ENCODE measurements at places on chromosomes 6 and 20.

DNA sequence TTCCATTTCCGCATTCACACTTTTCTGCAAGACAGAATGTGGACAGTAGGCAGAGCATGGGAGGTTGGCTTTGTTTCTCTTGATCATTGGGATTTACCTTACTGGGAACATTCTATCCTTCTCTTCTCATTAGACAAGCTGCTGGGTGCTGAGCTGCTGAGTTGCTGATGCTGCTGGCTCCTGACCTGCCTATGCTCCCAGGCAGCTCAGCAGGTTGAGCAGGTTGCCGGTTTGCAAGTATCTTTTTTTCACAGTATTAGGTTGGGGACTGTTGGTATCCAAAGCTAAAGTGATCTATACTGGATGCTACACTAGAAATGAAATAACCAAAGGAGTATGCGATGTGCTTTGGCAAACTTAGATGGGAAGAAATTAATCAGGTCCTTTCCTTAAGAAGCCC lies 23.7 kb upstream of the ADGRF4 start:
- no peak for DNase-seq

DNA sequence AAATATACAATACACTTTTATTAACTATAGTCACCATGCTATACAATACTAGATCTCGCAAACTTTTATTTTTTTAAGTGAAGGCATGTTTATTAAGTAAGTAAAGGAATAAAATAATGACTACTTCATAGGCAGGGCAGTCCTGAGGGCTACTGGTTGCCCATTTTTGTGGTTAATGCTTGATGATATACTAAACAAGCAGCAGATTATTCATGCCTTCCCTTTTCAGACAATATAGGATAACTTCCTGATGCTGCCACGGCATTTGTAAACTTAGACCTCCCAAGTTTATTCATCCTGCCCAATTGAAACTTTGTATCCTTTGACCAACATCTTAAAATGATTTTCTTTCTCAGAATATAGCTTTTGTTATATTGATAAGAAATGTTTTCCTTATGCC lies 24.7 kb upstream of the HIVEP1 start:
- DNase-seq: no peak

- no peak for DNase-seq
These were observed at the start of gene APCDD1L for GRCh38 chr20:58515233-58516212. APCDD1L (minus strand) TSS chr20:58515399; CDS start chr20:58514707, 692 bp downstream.

DNA sequence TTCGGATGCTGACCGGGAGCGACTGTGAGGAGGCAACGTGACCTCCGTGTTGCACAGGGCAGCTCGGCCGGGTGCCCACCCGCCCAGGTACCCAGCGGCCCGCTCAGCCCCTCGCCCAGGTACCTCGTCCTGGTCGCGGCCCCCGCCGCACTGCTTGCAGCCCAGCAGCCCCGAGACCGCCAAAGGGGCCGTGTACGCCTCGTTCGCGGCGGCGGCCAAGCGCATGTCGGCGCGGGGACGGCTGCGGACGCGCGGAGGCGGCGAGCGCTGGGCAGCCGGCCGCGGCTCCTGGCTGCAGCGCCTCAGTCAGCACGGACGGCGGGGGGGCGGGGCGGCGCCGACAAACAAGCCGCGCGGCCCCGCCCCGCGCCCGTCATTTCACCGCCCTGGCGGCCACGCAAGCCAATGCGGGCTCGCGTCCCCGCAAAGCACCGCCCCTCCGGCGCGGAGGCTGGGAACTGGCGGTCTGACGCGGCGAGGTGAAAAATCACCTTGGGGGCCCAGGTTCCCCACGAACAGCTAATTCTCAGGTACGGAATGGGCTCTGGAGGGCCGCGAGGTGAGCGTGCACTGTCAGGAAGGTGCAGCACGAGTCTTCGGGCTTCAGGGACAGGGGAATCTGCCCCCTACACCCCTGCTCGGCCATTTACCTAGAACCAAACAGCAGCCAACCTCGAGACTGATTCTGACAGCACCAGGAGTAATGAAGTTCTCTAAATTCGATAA lies 85.2 kb downstream of the SESN1 start:
- DNase-seq: peak; percentile 58

DNA sequence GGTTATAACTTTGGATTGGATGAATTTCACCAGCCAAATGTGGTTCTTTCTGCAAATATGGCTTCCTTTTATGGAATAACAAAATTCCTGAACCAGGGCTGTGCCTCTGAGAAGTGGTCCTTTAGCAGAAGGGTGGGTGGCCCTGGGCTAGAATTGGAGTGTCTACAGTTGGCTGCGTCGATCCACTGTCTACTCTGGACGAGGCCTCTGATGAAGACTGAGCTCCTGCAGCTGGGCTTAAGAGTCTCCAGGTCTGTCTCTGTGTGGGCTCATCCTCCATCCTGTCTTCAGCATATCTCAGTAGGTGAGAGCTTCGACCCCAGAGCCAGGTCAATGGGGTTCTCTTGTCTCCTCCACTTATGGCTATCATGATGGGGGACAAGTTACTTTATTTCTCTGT lies 166.3 kb upstream of the PMEPA1 start:
- no peak for DNase-seq

- no peak for DNase-seq
These were observed 230.1 kb downstream of the TFAP2C start for GRCh38 chr20:56859039-56859800.

- no peak for DNase-seq
These were observed 1.2 kb downstream of the IFNGR1 start for GRCh38 chr6:137217801-137218472.

DNA sequence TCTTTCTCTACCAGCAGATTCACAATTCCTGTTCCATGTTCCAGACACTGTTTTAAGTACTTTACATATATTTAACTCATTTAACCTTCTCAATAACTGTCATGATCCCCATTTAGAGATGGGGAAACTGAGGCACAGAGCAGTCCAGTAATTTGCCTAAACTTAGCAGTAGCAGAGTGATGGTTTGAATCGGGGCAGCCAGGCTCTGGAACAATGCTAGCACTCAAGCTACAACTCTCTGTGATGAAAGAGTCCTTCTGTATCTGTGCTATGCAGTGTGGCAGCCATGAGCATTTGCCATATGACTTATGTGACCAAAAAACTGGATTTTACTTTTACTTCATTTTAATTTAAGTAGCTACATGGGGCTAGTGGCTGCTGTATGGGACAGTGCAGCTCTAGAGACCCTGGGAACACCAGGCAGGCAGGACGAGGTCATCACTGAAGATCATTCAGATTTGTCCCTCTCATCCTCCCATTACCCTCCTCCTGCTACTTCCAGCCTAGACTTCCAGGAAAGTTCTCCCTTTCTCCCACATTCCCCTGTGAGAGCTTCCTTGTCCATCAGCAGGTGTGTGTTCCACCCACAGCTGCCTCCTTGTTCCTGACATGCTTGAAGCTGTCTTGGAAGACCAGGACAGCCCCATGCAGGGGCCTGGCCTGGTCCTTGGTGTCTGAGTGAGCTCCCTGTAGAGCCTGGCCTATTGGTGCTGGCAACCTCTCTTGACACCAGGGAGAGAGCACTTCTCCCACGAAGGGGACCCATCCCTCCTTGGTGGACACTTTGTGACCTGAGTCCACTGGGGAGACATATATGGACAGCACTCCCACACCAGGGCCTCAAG lies 157.0 kb downstream of the MRPL14 start:
- no peak for DNase-seq

GRCh38 chr6:33433544-33434191 lies 13.8 kb downstream of the SYNGAP1 start:
- DNase-seq: no peak

DNA sequence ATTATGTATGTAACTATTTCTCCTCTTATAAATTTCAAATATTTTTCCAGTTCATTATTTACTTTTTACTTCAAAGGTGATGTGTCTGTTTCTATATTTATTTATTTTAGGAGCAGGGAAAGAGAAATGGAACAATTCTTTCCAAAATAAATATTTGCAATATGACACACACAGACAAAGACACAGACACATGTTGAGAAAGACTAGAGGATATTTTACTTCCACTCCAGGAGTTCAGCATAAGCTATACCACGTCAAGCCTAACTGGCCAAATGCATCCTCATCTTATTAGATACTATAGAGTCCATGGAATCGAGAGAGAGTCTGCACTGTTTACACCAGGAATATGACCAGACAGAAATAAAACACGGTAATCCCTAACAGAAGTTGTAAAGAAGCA lies 13.3 kb downstream of the RALGAPA2 start:
- DNase-seq: no peak

DNA sequence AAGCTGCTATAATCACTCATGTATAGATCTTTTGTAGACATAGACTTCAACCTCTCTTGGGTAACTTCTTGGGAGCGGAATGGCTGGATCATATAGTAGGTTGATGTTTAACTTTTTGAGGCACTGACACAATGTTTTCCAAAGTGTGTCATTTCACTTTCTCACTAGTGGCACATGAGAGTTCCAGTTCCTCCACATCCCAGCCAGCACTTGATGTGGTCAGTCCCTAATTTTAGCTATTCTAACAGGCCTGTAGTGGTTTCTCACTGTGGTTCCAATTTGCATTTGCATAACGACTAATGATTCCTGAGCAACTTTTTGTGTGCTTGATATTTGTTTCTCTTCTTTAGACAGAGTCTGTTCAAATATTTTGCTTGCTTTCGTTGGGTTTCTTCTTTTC lies 221.3 kb downstream of the DLL1 start:
- DNase-seq: no peak

- no peak for DNase-seq
These were observed 94.5 kb downstream of the GRM4 start for GRCh38 chr6:34051331-34051919.

GRCh38 chr6:137877606-137878005 lies 10.5 kb downstream of the TNFAIP3 start:
- no peak for DNase-seq

- no peak for DNase-seq
These were observed 5.3 kb downstream of the PHIP start for GRCh38 chr6:79072640-79073181.
